ENCODE measurements at places on chromosomes 4 and X.

DNA sequence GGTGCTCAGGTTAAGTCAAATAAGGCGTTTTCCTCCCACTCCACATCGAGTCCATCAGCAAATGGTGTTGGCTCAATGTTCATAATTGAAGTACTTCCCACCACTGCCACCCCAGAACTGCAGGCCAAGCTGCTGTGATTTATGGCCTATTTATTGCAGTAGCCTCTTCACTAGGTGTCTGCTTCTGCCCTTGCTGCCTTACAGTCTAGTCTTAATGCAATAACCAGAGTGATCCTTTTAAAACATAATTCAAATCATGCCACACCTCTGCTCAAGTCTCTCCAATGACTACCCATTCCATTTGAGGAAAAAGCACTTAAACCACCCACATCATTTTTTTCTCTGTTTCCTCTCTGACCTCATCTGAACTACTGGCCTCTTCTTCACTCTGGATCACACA, 220.3 kb downstream of the KCNIP4 start:
- DNase-seq: no peak

DNA sequence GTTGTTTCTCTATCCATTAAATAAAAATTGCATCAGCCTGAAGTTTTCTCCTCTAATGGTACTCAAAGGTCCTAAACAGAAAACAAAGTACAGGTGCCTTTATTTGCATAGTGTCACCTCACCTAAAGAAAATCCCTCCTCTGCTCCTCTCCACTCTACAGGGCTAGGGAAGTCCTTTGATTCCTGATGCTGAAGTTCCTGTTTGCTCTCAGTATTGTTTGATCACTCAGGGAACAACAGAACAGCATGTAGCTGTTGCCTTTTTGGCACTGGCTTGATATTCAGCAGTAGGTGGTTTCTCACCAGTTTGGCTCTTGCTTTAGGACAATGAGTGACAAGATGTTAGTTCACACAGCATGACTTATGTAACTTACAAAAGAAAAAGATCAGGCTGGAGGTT, 156.2 kb upstream of the SLC7A11 start:
- no peak for DNase-seq

GRCh38 chr4:169963998-169964397, 62.2 kb downstream of the MFAP3L start:
- DNase-seq: no peak

DNA sequence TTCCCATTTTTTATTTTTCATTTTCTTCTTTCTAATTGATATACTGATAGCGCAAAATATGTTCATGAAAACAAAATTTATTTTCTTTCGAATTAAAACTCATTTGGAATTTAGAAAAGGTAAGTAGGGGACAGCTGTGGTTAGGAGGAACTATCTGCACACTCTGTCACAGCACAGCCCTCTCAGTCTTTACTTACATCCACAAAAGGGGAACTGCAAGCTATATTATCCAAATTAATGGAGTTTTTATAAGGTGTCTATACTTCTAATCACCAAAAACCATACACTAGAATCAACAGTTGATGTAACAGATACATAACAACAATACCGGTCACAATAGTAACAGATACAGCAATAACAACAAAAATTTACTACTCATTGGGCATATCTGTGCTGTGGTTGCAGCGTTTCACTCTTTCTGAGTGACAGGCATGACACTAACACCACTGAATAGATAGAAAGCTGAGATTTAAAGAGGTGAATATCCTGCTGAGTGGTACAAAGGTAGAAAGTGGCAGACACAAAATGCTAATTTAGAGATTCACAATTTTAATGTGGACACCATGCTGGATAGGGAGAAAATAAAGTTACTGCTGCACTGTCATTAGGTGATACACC, 160.7 kb downstream of the PPP3CA start:
- DNase-seq: no peak

- DNase-seq: no peak
Measured at GRCh38 chrX:97158269-97158668, 274.6 kb downstream of the RPA4 start.

DNA sequence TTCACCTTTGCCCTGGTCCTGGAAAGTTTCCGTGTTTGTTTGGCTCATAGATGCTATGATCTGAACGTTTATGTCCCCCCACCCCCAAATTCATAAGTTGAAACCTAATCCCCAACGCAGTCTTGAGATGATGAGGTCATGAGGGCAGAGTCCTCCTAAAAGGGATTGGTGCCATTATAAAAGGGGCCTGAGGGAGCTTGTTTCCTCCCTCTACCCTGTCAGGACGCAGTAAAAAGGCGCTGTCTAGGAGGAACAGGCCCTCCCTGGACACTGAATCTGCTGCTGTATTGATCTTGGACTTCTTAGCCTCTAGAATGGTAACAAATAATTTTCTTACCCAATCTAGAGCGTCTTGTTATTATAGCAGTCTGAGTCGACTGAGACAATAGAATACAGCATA, 2190.6 kb upstream of the TENM3 start:
- DNase-seq: no peak

DNA sequence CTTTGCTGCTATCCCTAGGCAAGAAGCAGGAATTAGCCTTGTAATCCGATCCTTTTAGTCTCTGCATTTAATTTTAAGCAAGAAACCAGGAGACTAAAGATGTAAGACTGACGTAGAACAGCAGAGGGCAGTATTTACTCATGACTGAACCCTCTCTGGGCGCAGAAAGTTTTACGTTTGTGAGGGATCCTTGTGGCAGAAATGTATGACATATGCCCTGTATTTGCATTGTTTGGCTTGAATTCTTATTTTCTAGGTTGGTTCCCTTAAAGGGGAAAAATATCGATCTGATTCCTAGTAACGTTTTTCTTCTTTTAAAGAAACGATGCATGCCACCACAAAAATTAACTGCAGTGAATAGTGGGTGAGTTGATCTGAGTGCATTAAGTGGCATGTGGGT, 1.3 kb upstream of the FAT4 start:
- DNase-seq: no peak

- DNase-seq: no peak
Measured at GRCh38 chr4:132614682-132615081, 534.4 kb upstream of the PCDH10 start.

DNA sequence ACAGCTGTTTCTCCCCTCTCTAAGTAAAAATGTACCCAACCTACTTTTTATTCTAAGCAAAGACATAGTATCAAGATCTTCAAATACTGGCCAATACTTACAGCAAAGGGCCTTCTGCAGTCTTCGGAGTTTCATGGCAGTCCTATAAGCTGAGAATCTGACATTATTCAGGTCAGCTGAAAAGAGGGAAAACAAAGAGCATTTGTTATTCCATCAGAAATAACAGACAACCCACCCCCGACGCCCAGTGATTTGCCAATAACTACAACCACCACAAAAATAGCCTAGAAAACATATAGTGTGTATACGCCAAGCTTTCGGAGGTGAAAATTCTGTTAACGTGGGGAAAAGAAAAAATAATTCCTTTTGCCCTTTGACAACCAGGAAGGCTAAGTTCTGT, 151.1 kb upstream of the FTHL17 start:
- DNase-seq: no peak

DNA sequence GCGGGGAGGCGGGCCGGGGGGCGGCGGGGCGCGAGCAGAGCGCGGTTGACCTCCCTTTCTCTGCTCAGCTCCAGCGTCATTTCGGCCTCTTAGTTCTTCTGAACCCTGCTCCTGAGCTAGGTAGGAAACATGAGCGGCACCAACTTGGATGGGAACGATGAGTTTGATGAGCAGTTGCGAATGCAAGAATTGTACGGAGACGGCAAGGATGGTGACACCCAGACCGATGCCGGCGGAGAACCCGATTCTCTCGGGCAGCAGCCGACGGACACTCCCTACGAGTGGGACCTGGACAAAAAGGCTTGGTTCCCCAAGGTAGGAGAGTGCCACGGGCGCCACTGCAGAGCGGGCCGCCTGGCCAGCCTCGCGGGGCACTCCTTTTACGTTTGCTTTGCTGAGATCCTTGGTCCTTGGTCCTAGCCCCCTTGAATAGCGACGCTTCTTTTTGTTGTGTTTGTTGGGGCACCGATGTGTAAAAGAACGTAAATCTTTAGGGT, at the start of gene HTATSF1:
TSS of gene HTATSF1 (plus strand) at position 37 of the 497 bp plus-strand sequence. CDS start at position 130, 93 bp downstream.
- DNase-seq: no peak

DNA sequence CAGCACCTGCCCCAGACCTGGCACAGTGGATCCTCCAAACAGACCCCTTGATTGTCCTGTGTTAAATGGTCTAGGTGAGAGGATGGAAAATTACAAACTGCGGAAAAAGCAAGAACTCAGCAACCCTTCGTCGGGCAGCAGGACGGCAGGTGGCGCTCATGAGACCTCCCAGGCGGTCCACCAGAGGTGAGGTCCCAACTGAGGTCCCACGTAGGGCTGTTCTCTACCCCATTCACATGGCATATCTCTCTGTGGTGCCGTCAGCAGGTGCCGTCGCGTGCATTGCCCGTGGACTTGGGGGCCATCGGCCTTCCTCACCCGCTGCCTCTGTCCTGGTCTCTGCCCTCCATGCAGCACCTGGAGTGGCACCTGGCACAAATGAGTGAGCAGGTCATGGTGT, 88.2 kb downstream of the CRMP1 start:
- DNase-seq: no peak

GRCh38 chr4:2652415-2653160, 103.5 kb downstream of the TNIP2 start:
- no peak for DNase-seq

- no peak for DNase-seq
Measured at GRCh38 chr4:174204164-174204831, 79.2 kb downstream of the FBXO8 start.

DNA sequence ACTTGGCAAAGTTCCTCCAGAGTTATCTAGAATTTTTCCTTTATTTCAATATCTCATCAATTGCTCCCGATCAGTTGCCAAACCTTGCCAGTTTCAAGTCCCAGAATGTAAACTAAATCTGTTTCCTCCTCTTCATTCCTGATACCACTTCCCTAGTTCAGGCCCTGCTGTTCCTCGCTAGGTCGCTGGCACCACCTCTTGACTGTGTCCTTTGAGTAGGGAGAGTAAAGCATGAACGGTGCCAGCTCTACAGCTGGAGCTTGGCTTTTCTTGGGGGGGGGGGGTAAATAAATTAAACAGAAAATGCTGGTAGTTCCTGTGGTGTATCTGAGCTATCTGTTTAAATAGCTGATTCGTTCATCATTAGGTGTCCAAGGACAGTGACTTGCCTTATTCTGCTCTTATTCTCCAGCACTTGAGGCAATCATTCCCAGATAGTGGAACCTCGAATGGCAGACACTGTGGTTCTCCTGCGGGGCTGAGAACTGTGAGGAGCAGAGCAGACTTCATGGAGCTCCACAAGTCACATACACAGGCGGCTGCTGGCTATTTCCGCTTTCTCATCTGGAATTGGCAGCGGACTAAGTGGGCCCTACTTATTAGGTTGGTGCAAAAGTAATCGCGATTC, 168.3 kb upstream of the FAT1 start:
- no peak for DNase-seq

DNA sequence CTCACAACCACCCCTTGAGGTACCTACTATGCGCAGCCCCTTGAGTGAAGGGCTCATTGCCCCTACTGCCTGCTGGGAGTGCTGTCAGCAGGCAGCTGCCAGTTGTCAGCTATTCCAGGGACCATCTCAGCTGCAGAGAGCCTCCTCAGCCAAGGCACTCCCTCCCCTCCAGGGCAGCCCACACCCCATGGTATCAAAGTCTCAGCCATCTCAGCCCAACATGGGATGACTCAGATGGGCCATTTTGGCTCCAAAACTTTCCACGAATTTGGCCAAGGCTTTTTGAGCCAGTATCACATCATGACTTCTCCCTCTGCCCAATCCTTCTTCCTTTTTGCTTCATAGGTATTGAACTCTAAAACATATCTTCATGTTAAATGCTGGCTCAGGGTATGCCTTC, 61.4 kb upstream of the MAP3K15 start:
- DNase-seq: no peak

GRCh38 chr4:118718511-118719170, 33.4 kb downstream of the METTL14 start:
- DNase-seq: no peak

DNA sequence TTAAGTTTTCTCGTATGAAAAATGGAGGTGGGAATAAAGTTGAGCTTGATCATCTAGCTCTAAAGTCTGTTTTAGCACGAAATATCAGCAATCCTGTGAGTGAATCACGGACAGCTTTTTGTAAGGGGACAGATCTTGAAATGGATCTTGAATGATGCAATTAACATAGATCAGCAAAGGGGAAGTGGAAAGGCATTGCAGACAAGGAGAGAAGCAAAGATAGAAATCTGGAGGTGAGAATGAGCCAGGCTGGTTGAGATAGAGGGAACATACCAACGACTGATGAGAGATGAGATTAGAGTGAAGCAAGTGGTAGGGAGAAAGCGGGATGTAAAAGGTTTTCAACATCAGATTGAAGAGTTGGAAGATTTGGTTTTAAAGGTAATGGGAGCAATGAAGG, 4.6 kb upstream of the DGKK start:
- no peak for DNase-seq

DNA sequence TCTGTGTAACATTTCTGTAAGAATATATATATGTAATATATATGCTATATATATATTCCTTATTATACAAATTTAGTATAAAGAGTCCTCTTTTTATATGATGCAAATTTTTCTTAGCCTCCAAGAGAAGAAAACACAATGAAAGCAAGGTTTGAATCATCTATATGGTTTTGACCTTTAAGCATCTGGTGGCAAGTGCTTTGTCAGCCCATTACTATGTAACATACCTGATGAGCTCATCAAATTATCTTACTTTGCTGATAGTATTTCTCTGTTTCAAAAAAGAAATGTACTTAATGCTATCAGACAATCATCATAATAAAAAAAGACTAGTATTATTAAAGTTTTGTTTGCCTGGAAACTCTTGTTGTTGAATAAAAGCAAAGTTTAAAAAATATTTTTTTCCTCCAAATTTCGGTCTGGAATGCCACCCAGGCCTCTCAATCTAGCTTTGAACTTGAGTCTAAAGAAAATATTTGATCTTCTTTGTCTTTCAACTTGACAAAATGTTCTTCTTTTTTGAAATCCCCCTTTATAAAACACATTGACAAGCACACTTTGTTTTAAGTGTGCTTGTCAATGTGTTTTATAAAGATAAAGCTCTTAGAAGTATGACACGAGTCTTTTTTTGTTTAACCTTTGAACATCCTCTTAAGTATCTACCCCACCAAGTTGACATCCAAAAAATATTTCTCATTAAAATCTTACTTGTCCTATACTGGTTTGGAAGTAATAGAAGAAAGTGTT, 26.2 kb downstream of the ZNF330 start:
- DNase-seq: no peak

- DNase-seq: no peak
Measured at GRCh38 chr4:45455217-45455616, 668.6 kb downstream of the GABRG1 start.

DNA sequence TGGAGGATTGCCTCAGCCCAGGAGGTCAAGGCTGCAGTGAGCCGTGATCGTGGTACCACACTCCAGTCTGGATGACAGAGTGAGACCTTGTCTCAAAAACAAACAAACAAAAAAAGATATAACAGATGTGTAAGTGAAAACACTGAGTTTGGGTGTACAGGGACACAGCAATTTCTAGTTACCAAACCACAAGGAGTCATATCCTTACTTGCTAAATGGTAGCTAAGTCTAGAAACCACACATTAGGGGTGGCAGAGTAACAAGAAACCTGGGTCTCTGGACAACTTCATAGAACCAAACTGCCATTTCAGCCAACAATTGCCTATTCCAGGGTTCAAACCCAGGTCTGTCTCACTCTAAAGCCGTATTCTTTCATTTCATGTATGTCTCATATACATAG, 20.8 kb downstream of the PPEF2 start:
- DNase-seq: no peak

GRCh38 chr4:84493092-84493850, 5.8 kb downstream of the NKX6-1 start:
- DNase-seq: no peak

GRCh38 chrX:20061855-20062254, 54.9 kb downstream of the MAP7D2 start:
- no peak for DNase-seq

- DNase-seq: no peak
Measured at GRCh38 chr4:116847616-116848015, 237.8 kb downstream of the TRAM1L1 start.
